Activated T-cell treated with anti-CD3 and anti-CD28 coated beads for 4 hours (primary cell): ENCODE measurements at places on chromosomes 11 and 22.

- DNase-seq: no peak
These were observed 33.8 kb downstream of the CASP4 start for GRCh38 chr11:104934594-104934993.

DNA sequence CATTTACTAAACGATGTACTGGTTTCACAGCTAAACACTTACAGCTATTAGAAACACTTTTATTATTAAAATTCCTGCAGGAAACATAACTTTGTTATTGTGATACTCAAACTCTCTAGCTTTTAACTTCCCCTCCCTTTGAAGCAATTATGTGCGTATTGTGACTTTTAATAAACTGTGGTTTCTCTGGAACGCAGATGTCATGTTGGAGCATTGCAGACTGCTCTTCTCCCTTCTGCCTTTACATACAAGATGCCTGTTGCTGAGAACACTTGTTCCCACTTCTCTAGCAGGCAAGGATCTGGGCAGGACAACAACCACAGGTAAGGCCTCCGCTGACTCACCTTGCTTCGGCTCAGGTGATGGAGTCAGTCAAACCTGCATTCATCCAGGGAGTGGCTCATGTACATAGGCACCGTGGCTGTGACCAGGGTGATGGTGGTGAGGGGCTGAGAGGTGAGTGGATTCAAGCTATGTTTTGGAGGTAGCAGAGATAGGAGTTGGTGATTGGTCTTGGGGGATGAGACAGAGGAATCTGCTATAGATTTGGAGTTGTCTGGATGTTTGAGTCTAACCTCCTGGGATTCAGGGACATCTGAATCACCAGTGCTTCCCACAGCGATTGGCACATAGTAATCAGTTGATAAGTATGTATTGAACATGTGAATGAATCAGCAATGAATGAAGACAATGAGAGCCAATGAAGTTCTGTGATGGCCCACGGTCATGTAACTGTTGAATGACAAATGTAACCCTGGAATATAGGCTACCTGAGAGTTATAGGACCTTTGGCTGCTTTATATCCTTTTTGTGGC is 106.0 kb downstream of the ADAMTS15 start:
- no peak for DNase-seq

DNA sequence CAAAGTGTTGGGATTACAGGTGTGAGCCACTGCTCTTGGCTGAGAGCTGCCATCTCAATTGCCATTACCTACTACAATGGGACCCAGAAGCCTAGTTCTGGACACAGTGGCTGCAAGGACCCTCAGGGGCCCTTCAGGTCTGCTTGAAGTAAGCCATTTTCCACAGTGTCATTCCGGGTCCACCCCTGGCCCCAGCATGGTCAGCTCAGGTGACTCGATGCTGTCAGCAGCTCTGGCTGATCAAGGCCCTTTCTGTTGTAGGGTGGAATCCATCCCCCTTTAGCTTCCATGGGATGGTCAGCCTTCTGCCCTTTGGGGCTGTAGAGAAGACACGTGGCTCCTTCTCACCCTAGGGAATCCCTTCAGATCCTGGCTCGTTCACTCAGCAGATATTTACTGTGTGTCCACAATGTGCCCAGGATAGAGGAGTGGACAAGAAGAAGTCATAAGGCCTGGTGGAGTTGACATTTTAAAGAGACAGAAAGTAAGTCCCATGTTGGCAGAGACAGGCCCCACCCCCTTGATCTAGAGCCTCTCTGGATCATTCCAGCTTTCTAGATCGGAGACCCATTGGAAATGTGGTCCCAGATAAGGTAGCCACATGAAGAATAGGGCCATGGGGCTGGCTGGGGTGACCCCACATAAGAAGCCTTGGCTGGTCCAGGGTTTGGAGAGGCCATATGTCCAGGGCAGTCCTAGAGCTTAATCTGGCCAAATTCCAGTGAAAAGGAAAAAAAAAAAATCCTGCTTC is 15.1 kb upstream of the KAT5 start:
- no peak for DNase-seq

GRCh38 chr22:37223965-37224551 is 11.8 kb upstream of the SSTR3 start:
- DNase-seq: no peak

GRCh38 chr11:71542879-71543777 is 5.1 kb upstream of the KRTAP5-9 start:
- DNase-seq: no peak

DNA sequence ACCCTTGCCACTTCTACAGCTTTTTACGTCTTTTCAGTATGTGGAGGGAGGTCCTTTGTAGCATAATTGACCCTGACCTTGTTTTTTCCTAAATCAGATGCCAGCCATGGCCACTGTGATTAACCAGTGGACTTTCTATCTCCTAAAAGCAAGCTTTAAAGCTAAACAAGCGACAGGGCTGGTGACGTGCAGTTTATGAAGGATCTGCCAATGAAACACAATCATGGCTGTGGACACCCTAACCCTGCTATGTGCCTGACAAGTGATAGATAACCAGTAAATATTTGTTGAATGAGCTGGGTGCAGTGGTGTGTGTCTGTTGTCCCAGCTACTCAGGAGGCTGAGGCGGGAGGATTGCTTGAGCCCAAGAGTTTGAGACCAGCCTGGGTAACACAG is 64.2 kb downstream of the LIF start:
- no peak for DNase-seq

- DNase-seq: no peak
These were observed 34.5 kb upstream of the ANO3 start for GRCh38 chr11:26297189-26297975.

DNA sequence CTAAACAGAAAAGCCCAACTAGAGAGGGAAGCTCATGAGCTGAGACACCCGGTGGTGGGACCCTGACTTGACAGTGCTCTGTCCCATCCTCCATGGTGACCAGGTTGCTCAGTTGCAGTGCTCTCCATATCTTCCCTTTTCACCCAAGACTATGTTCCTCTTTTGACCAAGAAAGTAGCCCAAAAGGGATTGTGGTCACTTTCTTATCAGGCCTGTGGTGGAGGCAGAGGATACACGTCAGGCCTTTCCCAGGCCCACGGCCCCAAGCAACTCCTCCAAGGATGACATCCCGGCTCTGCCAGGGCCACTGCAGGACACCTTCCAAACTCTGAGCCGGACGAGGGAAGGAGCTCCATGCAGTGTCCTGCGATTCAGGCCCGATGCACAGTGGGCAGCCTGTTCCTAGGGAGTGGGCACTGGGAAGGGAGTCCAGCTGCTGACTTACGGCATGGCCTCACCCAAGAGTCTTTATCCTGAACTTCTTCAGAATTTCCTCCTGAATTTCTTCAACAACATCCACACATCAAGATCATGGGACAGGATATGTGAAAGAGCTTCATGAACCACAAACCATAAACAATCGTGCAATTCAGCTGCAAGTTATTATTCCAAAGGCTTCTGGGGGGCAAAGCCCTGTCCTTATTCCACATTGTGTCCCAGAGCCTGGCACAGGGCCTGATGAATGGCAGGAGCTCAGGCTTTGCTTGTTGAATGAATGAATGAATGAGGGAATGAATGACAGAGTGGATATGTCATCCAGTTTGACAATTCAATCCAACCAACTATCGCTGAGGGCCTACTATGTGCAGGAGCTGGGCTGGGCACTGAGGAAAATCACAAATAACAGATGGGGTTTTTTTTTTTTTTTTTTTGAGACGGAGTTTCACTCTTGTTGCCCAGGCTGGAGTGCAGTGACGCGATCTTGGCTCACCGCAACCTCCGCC is 36.0 kb upstream of the MYH9 start:
- no peak for DNase-seq

DNA sequence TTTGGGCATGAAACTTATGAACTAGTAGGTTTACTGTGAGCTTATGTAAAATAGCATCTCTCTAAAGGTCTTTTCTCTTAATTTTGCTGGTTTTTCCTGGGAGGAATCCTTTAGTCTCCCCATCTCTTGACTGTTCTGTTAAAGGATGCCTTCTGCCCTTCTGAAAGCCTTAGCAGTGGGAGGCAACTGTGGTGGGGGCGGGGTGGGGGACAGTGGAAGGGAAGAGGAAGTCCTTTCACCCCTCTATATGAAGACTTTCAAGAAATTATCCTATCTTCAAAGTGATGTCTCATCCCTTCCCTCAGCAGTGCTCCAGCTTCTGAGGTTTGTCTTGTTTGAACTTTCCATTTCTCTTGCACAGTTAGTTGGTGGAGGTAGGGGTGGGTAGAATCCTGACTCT is 73.1 kb downstream of the ELP4 start:
- no peak for DNase-seq

GRCh38 chr22:46465345-46465720 is 72.1 kb downstream of the CELSR1 start:
- DNase-seq: no peak

- no peak for DNase-seq
These were observed 40.2 kb downstream of the TSPAN18 start for GRCh38 chr11:44766972-44767278.

DNA sequence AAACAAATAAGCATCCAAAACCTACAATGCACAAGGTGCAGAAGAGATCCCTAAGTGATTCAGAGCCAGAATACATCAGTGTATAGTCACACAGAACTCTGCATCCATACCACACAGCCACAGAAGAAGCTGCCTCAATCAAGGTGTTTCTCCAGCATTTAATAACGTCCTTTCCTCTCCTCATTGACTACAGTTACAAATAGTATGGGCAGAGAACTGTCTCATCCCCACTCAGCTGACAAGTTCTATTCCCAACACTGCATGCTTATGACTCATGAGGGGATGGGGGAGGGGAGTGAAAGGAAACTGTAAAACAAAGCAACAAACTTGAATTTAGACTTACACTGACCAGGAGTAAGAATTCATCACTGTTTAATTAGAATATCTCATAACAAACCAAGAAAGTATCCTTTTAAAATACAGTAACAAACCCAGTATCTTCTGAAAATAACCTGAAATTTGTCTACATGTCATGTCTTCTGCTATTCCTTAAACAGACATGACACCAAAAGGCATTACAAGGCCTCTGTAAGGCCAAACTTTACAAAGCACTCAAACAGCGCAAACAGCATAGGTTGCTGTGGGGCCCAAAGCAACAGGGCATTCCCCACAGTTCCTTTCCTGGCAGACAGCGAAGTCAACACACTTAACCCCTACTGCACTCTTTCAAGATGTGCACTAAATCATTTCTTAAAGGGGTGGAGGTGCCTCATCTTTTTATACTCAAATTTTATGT is 29.3 kb downstream of the CELF1 start:
- peak; percentile 39 for DNase-seq

DNA sequence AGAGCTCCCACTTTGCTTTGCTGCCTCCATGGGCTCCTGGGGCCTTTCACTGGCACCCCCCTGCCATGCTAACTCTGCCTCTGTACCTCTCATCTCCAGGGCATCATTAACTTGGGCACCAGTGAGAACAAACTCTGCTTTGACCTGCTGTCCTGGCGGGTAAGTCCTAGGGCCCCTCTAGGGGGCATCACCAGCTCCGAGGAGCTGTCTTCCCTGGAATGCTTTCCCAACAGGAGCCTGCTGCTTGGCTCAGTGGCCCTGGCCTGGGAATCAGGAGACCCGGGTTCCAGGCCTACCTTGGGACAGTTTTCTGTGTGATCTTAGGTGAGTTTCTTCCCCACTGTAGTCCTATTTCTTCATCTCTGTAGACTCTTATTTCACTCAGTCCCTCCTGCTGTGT is 5.1 kb downstream of the ACCS start:
- no peak for DNase-seq

GRCh38 chr11:130159139-130159538 is 443 bp upstream of the ST14 start:
- no peak for DNase-seq

DNA sequence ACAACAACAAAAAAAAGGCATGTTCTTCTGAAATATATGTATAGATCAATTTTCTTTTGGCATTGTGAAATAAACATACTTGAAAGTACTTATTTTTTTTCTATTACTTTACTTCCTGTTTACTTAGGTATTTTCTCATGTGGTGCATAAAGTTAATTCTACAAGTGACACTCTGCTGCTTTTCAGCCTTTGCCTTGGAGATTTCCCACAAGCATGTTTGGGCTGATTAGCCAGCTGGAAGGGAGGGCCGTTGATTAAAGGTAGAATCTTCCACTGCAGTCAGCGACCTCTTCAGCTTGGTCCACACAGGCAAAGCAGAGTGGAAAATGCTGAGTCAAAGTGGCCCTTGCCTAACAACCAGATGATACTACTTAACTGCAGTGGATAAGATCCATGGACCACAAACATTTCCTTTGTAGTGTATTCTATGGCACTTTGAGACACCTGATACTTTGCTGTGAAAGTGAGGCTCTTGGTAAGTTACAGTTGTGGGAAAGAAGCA is 176.0 kb downstream of the ARHGAP42 start:
- DNase-seq: no peak

- DNase-seq: no peak
These were observed 112.2 kb downstream of the TEAD1 start for GRCh38 chr11:12786450-12786849.

DNA sequence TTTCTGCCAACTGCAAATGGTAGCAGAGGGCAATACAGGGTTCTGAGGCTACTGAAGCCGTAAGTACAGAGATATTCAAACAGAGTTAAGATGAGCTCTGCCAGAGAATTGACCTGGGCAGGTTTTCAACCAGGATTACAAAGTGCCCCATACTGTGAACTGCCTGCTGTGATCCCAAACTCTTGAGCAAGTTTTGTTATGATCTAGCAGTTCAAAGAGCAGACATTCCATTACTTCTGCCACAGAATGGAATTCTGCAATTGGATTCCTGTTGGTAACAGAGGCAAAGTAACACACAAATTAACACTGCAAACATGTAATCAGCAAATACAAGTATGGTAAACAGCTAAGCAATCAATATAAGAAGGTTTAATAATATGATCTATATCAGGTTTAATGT is 31.2 kb downstream of the ALG9 start:
- DNase-seq: no peak

GRCh38 chr11:109077291-109077920 is 344.6 kb upstream of the C11orf87 start:
- no peak for DNase-seq

DNA sequence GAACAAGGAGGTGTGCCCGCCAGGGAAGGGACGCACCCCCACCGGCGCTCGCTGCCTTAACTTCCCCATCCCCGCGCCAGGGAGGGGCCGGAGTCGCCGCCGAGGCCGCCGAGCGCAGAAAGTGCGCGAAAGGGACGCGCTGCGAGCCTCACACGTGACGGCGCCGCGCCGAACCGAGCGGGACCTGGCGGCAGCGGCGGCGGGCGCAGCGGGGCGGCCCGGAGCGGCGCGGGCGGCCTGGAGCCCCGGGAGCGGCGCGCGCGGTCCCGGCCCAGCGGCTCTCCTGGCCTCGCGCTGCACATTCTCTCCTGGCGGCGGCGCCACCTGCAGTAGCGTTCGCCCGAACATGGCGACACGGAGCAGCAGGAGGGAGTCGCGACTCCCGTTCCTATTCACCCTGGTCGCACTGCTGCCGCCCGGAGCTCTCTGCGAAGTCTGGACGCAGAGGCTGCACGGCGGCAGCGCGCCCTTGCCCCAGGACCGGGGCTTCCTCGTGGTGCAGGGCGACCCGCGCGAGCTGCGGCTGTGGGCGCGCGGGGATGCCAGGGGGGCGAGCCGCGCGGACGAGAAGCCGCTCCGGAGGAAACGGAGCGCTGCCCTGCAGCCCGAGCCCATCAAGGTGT is at the start of gene SORL1:
TSS of gene SORL1 (plus strand) at position 329 of the 623 bp plus-strand sequence. CDS start at position 347, 18 bp downstream.
- DNase-seq: peak; percentile 53

- no peak for DNase-seq
These were observed 4.2 kb downstream of the SLC17A6 start for GRCh38 chr11:22342211-22343031.

- DNase-seq: no peak
These were observed 691.0 kb upstream of the API5 start for GRCh38 chr11:42620796-42621195.

GRCh38 chr11:83025267-83025704 is 46.4 kb downstream of the RAB30 start:
- DNase-seq: no peak

- DNase-seq: no peak
These were observed 28.4 kb upstream of the UCP3 start for GRCh38 chr11:74037309-74037708.

GRCh38 chr11:2691991-2692875 is 7.6 kb downstream of the KCNQ1OT1 start:
- DNase-seq: no peak
